Cortex of kidney (tissue), 1 donor: ENCODE measurements at places on chromosomes 1 and 21.

- no peak for DNase-seq
Measured at GRCh38 chr1:99965646-99966375, 4.0 kb upstream of the SLC35A3 start.

GRCh38 chr1:148158341-148159003 lies 6.4 kb upstream of the NBPF11 start:
- DNase-seq = no peak

GRCh38 chr1:166165661-166166328 lies 1.0 kb downstream of the FAM78B start:
- no peak for DNase-seq

DNA sequence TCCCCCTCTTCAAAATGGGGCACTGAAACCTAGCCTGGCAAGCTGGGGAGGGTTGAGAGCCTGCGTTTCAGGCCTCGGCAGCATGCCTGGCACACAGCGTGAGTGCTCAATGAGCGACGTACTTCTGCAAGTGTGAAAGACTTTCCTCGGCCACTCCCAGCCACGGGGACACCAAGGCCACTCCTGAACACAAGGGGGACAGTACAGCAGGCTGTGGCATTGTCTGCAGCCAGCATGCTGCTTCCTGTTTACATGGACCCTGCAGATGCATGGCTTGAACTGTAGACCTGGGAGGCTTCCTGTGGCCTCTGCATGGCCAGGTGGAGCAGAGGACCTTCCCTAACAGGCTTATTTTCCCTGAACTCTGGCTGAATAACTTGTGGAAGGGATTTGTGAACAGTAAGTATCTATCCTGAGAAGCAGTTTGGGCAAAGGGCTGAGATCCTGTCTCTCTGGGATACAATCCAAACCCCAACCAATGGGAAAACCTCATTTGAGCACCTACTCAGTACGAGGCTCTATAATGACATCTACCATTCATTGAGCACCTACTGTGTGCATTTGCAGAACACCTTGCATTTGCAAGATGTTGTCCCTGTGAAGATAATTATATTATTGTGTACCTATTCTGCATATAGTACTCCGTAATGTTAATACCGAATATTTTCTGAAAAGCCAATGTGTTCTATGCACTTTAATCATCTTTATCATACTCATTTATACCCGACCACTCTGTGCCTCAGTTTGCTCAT lies 9.9 kb upstream of the HSPG2 start:
- no peak for DNase-seq

DNA sequence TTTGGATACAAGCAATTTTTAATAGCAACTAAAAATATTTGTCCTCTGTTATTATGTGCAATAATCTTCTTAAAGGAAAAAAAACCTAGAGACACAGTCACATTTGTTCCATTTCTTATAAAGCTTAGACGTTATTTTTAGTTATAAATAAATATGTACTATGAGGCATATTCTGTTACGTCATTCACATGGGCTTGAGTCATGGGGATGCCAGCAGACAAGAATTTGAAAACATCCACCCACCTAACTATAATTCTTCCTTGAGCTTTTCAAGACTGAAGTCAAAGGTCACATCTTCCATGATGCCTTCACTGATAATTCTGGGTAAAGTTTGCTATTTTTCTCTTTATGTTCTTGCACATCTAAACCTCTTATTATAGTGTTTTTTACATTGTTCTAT lies 268.8 kb downstream of the KCTD3 start:
- no peak for DNase-seq

GRCh38 chr1:8420318-8420717 lies 102.4 kb downstream of the SLC45A1 start:
- no peak for DNase-seq

- no peak for DNase-seq
Measured at GRCh38 chr21:40349591-40349990, 482.4 kb downstream of the PCP4 start.

DNA sequence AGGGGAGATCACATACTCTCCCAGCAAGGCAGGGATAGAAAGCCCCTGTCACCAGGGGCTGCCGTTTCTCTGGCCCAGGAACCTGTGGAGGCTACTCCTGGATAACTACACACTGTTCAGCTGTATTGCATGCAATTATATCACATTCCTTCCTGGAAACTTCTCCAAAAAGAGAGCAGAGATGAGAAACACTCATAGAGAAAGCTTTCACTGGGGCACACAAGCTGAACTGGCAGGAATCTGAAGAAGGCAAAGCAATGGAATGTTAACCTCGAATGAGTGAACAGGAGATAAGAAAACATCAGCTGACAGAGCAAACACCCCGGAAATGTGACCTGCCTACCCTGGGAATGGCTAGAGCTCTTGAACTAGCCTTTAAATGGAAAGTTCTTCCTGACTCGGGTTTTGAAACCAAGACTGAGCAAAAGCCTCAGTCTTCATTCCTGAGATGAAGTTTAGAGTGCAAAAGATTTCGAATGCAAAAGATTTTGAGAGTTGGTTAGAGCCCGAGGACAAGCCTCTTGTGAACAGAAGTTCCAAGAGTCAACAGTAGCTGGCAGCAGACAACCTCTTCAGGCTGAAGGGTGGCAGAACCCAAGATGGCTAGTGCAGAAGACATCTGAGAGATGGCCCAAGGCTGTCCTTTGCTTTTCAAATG lies 32.3 kb downstream of the CCN1 start:
- no peak for DNase-seq

- DNase-seq = no peak
Measured at GRCh38 chr1:154181944-154182343, 10.0 kb downstream of the TPM3 start.

DNA sequence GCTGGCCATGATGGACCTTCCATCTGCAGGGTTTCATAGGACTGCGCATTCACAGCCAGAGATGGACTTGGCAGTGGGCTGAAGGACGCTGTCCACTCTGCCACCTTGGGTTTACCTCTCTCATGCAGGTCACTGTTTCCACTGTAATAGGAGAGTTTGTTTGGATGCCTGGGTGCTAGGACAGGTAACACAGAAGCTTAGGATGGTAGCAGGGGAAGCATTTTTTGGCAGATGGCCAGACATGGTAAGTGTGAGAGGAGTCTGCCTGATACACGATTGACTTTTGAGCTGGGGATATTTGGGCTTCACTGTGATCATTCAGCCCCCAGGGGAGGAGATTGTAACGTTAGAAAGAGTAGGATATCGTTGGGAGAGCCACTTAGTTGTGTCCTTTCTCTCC lies 11.8 kb downstream of the PSEN2 start:
- no peak for DNase-seq

DNA sequence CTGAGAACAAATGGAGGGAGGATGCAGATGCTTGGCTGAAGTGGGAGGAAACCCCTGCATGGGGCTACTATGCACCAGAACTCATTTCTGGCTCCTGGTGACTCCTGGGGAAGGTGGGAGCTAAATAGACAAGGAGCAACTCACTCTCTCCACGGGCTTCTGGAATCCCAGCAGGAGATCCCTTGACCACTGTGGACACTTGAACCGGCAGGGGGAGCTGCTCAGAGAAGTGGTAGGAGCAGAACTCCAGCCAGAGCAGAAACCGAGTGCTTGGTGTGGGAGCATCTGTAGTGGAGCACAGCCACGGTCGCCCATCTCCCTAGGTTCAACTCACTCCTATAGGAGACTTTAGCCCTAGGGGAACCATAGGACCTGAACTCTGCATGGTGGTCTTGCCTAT lies 205.6 kb upstream of the GJB5 start:
- no peak for DNase-seq

DNA sequence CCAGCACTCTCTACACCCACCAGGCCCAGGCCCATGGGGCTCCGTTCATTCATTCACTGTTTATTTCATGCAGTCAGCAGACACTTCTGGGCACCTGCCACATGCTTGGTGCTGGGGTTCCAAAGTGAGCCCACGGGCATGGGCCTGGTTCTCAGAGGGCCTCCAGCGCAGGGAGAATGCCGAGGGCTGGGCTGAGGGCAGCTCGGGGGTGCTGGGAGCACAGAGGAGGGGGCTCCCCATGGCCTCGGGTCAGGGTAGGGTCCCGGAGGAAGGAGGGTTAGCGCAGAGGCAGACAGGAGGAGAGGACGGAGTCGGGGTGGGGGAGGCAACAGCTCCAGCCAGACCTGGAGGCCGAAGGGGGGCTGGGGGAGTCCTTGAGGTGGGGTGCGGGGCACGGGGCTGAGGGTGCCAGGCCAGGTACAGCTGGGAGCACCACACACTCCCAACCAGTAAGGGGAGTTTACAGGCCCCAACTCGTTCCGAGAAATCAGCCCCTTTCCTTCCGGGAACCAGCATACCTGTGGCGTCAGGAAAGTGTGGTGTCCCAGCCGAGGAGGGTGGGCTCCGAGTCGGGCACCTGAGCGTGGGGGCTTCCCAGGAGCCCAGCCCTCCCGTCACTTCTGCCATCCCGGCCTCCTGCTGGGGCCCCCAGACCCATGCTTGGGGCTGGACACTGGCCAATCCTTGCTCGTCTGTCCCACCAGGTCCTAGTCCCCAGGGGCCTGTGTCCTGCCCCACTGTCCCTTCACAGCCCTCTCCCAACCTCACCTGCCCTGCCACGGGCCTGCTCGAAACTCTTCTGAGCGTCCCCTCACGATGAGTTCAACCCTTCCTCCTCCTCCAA lies 10.8 kb downstream of the ARHGEF16 start:
- DNase-seq = no peak

DNA sequence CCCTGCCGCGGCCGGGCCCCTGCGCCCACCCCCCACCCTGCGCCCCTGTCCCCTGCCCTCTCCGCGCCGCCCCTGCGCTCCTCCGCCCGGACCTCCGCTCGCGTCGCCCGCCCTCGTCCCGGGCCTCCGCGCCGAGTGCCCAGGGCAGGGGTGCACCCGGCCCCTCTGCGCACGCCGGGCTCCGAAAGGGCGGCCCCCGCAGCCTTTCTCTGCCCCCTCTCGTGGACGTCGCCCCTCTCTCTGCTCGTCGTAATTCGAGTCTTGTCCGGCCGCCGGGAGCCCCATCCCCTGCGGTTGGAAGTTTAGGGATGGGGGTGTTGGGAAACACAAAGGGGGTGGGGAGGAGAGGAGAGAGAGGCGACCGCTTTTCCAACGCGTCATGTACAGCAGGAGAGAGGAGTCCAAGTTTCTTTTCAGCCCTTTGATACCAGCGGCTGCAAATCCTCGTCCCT lies 407 bp downstream of the GALNT2 start:
- DNase-seq = no peak
